ENCODE measurements at places on chromosomes 2 and 18.
A peak's percentile ranks its signal among the peaks of the same experiment; 100 is the strongest.

DNA sequence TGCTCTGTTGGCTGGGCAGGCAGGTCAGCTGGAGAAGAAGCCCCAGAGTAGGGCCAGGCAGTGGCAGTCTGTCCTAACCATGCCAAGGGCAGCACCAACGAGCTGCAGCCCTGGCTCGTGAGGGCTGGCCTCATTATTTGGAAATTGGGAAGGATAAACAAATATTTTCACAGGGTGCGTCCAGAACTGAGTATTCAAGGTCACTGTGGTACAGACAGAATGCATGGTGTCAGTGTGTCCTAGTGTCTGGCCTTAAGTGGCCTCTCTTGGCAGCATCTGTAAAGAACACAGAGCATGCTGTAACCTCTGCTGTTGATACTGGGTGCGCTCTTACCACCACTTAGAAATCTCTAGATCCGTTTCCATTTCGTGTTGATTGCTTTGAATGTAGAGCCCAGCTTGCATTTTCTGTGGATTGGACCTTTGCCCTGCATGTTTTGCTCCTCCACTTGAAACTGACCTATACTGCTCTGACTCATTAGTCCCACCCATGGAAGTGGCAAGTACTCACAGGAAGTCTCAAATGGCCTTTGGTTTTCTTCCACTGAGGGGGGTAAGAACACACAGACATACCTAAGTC, 88.2 kb downstream of the GREB1L start:
- DNase-seq = peak; percentile 7

- DNase-seq = no peak
Measured at GRCh38 chr2:180759631-180760030, 220.8 kb upstream of the UBE2E3 start.

DNA sequence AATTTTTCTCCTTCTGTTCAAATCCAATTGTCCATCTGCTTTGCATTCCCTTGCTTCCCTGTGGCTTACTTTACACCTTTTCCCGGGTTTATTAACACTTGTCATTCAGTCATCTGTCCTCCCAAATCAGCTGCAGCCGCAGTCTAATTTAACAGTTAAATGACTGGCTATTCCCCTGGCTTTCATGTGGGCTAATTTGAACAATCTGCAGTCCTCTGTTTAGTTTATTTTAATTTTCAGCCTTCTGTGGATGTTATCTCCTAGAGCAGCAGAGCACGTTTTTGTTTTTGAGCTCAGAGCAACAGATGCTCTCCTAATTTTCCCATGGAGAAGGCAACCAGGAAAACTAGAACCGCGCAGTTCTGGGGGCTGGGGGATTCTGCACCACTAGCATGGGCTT, 55.0 kb downstream of the MEP1B start:
- DNase-seq = no peak

DNA sequence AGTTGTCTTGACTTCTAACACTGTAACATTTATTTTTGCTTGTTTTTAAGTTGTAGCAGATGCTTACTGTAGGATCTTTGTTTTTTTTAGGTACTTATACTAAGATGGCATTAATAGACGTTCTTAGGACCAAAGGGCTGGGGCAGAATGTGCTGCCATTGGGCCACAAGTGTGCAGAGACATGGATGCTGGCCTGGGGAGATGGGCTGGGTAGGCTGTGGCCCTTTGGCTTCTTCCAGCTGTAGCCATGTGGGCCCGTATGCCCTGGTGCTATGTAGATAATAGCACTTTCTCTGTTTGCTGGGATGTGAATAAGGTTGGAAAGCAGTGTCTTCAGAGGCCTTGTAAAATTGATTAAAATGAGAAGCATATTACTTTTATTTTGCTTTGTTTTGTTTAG, 18.8 kb downstream of the RAB31 start:
- no peak for DNase-seq

GRCh38 chr2:2045141-2045540, 285.9 kb downstream of the MYT1L start:
- no peak for DNase-seq

DNA sequence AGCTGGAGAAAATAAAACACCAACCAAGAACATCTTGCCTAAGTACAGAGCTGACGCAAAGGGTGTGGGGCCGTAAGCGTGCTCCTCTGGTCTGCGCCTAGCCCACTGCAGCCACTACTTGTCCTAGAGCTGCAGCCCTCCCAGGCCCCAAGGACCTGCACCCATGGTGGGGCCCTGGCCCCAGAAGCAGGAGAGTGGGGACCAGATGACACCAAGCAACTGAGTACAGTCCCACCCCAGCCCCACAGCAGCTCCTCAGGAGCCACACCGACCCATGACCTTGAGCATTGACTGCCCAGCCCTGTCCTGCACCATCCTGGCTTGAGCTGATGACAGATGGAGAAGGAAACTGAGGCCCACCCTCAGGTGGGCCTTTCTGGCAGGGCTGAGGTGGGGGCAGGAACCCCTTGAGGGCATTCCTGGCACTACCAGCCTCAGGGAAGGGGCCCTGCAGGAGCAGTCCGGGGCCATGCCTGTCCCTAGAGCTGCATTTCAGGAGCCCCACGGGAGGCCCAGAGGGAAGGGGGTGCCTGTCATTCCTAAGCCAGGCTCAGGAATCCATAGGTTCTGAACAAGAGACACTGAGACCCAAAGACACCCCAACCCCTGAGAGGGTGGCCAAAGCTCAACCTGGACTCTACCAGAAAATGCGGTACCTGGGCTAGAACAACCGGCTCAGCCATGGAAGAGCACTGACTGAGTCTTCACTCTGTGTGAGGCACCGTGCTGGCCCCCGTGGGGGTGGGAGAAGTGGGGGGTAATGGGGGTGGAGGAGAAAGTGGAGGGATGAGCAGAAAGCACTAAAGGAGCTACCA, 4.9 kb downstream of the KIF1A start:
- DNase-seq = no peak

GRCh38 chr2:144509879-144510221, 10.1 kb downstream of the ZEB2 start:
- no peak for DNase-seq

DNA sequence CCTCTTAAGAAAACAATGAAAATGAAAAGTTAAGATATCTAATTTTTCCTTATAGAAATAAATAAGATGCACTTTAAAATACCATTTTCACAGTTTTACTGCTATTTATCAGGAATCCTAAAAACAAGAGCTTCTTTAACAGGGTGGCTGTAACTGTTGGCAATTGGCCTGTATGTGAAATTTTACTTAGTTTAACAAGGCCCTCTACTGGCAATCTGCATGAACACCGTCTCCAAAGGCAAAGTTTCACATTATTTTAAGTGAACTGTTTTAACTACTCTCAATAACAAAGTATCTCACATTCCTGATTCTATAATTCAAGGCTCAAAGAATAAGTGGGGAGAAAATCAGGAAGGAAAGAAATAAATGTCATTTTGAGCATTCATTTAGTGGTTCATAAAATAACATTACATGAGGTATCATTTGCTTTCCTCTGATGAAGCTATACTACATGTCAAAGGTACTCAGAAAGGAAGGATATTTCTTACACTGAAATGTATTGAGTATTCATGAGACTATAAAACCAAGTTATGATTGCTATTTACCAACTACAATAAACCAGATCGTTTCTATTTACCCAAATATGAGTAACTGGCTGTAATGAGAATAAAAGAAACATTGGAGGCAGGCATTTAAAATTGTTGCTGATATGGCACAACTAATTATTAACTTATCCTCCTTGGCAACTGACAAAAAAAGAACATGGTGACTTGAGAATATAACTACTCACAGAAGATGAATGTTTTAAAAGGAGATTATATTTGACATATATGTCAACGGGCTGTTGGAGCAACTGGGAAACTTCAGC, 7.0 kb downstream of the NCKAP5 start:
- no peak for DNase-seq

DNA sequence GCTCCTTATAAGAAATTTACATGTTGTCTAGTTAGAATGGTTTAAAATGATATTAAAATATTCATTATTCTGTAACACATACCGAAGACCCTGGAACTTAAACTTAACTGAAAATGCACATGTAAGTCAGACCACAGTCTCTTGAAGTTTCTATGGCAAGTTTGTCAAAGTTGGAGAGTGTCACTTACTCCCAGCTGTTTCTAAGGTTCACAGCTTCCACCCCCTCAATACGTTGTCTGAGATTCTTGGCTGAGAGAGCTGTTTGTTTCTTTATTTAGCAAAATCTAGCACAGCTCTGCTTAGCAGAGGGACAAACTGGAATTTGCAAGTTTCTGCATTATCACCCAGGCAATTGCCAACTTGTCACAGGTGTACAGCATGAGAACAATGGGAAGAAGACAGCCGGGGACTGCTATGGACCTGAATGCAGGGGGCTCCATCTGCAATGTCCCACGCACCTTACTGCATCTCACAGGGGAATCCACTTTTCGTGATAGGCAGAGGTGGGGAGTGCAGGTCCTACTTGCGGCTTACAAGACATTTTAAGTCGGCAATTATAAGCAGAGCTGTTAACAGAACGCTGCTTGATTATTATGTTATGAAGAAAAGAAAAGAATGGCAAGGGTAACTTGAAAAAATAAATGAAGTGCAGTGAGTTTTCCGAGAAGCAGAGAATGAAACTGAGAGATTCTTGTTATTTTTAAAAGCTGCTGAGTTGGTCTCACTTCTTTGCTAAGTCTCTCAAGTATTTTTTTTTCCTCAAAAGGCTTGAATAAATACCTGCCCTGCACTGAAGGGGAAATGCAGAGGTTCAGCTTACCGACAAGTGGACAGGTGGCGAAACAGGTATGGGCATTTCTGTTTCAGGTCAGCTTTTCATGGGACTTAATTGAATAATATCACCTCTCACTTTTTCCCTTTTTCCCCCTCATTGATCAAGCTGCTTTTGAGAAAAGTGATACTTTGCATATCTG, 1072.1 kb upstream of the FANCL start:
- no peak for DNase-seq

- no peak for DNase-seq
Measured at GRCh38 chr2:169979025-169979424, 151.8 kb downstream of the UBR3 start.

GRCh38 chr2:240810621-240811020, 9.4 kb downstream of the KIF1A start:
- no peak for DNase-seq

DNA sequence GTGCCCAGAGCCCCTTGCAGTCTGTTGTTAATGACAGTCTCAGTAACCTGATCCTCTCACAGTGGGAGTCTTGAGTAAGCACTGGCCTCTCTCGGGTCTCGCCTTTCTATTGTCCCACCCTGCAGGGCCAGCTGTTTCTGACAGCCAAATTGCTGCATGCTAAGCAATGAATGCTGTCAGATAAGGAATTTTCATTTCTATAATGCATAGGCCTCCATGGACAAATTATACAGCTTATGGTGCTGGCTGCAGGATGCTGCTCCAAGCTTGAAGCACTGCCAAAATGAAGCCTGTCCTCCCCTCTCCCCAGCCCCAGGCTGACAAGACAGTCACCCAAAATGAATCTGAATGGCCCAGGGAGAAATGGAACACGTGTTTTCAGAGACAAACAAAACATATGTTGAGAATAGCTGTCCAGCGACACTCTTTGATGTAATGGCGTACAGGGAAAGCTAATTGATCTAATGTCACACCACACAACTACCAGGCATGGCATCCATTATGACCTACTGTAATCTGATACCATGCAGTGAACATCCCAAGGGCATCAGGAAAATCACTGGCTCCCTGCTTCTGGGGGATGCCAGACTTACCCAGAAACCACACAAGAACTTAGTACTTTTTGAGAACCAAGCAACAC, 36.8 kb downstream of the ACVR1 start:
- no peak for DNase-seq

DNA sequence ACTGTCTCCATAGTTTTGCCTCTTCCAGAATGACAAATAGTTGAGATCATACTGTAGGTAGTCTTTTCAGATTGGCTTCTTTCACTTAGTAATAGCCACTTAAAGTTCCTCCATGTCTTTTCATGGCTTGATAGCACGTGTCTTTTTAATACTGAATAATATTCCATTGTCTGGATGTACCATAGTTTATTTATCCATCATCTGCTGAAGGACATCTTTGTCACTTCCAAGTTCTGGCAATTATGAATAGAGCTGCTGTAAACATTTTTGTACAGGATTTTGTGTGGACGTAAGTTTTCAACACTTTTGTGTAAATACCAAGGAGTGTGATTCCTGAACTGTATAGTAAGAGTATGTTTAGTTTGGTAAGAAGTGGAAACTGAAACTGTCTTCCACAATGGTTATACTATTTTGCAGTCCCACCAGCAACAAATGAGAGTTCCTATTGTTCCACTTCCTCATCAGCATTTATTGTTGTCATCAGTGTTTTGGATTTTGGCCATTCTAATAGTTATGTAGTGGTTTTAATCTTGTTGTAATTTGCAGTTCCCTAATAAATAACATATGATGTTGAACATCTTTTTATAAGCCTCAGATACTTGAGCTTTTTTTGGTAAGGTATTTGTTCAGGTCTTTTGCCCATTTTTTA, 18.9 kb downstream of the LTBP1 start:
- DNase-seq = no peak
